Activated naive CD8-positive, alpha-beta T cell treated with anti-CD3 and anti-CD28 coated beads, Interleukin-2, amount 50 U/mL, for 24 hours (primary cell): ENCODE measurements at places on chromosomes 16 and 17.

DNA sequence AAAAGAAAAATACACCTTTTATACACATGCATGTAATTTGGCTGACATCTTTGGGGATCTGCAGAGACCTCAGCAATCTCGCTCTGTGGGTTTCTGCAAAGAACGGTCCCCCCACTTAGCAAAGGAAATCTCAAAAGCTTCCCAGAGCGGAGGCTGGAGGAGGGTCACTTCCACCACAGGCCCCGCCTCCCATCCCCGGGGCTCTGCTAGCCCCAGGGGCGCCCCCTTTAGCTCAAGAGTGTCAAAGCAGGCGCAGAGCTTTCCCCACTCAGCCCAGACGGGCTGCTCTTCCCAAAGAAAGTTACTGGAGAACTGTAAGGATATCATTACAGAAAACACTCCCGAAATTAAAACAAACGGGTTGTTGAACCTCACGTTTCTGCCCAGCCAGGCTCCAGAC is 11.4 kb downstream of the SLC13A5 start:
- DNase-seq = peak; percentile 64

- no peak for DNase-seq
These were observed 7.3 kb downstream of the MFSD6L start for GRCh38 chr17:8791910-8792270.

DNA sequence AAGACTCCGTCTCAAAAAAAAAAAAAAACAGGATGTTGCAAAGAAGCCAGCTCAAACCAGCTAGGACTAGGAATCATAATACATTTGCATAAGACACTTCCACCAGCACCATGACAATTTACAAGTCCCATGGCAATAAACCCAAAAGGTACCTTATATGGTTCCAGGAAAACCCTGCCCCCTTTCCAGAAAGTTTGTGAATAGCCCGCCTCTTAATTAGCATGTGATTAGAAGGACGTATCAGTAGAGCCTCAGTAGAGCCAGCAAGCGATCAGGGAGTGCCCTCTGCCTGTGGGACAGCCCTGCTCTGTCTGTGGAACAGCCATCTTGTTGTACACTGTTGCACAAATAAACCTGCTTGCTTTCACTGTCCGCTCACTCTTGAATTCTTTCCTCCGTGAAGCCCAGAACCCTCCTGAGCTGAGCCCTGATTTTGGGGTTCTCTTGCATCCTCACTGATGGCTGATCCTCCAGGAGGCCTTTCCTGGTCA is 14.0 kb downstream of the NUPR1 start:
- DNase-seq = no peak

GRCh38 chr17:33753452-33753851 is 460.4 kb upstream of the ASIC2 start:
- DNase-seq = no peak

DNA sequence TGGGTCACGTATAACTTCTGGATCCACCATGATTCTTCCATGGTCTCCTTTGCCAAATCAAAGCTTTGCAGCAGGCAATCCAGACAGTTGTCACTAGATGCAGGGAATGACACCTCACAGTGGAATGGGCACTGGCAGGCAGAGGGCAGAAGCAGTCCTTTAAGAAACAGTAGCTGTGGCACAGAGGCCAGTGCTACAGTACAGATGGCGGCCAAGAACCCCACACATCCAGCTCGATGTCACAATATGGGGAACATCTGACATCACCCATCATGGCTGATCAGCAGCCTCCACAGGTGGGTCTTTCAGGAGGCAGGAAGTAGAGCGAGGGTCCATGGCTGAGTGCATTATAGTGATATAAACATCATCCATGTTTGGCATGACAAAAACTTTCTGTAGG is 18.8 kb upstream of the ERN1 start:
- DNase-seq = no peak

- DNase-seq = no peak
These were observed 500.2 kb upstream of the HSBP1 start for GRCh38 chr16:83307594-83307992.

DNA sequence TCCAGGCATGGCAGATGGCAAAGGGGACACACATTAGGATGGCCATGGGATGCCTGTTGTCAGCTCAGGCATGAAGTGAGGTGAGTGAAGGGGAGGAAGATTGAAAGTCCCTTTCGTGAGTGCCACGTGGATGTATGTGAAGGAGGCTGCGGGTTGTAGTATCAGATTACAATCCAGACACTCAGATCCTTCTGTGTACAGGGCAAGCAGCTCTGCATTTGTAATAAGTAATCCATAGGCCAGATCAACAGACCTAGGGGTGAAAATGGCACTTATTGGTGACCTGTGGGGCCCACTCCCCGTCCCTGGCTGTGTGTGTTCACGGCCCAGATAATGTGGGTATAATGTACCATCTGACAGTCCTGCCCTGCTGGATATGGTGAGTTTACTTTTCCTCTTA is 159.5 kb downstream of the DNAH9 start:
- no peak for DNase-seq

GRCh38 chr17:1714980-1715802 is 5.0 kb upstream of the TLCD2 start:
- peak; percentile 57 for DNase-seq

DNA sequence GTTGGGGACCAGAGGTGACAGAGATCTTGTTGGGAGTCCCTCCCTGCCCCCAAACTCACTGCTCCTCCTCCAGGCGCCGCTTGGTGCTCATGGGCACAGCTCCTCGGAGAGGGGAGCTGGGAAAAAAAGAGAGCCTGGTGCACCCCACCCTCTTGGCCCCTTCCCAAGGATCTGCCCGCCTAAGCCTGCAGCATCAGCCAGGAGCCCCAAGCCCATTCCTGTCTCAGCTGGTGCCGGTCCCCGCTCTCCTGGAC is 400 bp downstream of the HCFC1R1 start:
- DNase-seq = no peak

- no peak for DNase-seq
These were observed 324.7 kb downstream of the BCAS3 start for GRCh38 chr17:61002316-61002736.

DNA sequence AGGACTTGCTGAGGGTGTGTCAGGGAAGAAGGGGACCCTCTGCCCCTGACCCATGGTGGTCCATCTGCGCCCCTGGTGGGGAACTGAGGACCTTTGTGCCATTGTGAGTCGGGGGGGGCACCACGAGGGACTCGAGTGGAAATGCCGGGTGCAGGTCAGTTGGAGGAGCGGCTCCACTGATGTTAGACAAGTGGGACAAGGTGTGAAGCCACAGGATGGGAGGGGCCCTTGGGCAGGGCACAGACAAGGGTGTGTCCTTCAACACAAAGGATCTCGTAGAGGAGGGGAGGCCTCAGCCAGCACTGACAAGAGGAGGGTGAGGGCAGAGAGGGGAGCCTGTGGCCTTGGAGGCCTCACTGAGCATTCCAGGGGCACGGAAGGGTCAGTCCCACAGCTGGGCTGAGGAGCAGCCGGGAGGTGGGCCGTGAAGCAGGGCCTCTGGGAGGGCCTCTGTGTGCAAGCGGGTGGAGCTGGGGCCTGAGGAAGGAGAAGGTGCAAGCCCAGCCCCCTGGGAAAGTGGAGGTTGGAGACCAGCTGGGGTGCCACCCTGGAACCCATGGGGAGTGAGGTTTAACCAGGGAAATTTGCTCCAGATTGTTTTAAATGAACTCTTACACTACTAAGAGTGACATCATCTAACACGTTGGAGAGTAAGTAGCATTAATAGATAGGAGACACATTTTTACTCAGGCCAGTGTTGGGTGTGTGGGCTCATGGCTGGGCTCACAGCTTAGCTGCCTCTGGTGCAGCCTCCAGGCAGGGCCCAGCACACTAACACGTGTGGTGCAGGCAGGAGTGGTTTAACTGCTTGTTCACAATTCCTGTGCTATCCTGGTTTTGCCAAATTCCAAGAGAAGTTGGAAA is 27.9 kb downstream of the NARF start:
- no peak for DNase-seq
